Activated CD4-positive, alpha-beta memory T cell treated with anti-CD3 and anti-CD28 coated beads, Interleukin-2, amount 10 ng/mL, durations not matched to agents 7 days and 5 days (primary cell): ENCODE measurements at places on chromosomes 7 and 10. TPM values are rescaled to one million over a fixed set of nuclear protein-coding genes. Genes with fewer than 3 reads are reported as not detected.
A peak's percentile ranks its signal among the peaks of the same experiment; 100 is the strongest.

Gene TAS2R3
- total RNA-seq = 0.73 TPM

Gene GDF2
- not detected for total RNA-seq

Gene GRID1
- total RNA-seq = not detected

- no peak overlapping the region for H3K4me3 ChIP-seq
- H3K4me1 ChIP-seq = peaks cover 14% of the 10 kb centered on the region
- DNase-seq = no peak
- H3K27me3 ChIP-seq = no peaks in the 10 kb centered on the region
- H3K27ac ChIP-seq = no peak overlapping the region
- no peaks in the 10 kb centered on the region for H3K36me3 ChIP-seq
Observed at GRCh38 chr10:103710490-103710889, 144.9 kb downstream of the SH3PXD2A start.

DNA sequence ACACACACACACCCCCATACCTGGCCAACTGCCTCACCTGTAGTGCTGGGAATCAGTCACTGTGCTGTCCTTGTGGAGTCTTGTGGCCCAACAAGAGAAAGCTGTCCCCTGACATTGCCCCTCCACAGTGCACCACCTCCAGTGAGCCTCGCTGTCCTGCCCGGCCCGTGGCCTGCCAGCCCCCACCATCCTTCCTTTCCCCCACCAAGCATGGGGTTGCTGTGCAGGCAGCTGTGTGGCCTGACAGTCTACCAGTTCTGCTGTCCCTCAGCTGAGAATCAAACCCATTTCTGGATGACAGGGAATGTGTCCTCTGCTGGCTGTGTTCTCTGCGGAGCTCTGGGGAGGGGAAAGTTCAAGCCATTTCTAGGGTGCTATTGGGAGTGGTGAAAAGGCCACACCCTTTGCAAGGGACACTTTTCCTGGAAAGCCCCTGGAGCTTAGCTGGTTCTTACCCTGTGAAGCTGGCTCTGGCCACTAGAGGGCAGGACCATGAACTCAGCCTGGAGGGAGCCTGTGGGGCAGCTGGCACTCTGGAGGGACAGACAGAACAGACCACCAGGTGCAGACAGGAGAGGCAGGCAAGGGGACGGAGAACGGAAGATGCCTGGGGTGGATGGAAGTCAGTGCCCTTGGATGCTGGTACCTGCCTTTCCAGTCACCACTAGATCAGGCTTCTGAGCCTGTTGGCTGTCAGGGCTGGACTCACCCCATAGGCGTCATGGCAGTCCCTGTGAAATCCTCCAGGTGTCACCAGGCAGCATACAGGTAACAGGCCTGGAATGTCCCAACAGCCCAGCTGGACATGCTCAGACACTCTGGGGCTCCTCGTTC, 10.5 kb upstream of the MTPAP start:
- no peak overlapping the region for H3K27ac ChIP-seq
- H3K36me3 ChIP-seq = no peaks in the 10 kb centered on the region
- no peak overlapping the region for H3K4me3 ChIP-seq
- peaks cover 18% of the 10 kb centered on the region for H3K27me3 ChIP-seq
- peaks cover 11% of the 10 kb centered on the region for H3K4me1 ChIP-seq
- DNase-seq = peak; percentile 70

DNA sequence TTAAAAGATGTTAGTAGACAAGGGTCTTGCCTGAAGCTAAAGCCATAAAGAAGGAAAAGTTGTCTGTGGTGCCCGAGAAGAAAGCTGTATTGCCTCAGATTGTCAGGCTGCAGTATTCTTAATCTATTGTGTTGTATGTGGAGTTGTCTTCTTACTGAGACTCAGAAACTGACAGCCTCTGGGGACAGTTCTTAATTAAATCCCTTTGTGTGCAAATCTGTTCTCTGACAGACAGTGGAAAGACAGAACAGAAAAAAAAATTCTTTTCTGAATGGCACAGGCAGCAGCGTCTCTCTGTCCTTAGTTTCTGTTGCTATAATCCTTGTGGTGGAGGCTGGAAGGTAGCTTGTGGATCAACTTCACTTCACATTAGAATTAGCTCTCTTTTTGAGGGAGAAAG, 16.8 kb downstream of the VWC2 start:
- H3K36me3 ChIP-seq = no peaks in the 10 kb centered on the region
- H3K4me3 ChIP-seq = no peak overlapping the region
- DNase-seq = no peak

DNA sequence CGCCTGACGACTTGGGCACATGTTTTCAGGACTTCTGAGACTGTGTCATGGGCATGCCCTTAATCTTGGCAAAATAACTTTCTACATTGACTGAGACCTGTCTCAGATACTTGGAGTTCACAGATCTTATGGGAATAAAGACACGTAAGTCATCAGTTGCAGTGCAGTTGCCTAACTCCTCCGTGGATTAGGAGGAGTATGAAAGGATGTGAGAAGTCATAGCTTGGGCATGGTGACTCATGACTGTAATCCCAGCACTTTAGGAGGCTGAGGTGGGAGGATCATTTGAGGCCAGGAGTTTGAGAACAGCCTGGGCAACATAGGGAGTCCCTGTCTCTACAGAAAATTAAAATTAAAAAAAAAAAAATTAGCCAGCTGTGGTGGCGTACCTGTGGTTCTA, 49.6 kb downstream of the EXOC6 start:
- no peak for DNase-seq
- H3K4me3 ChIP-seq = no peak overlapping the region
- no peaks in the 10 kb centered on the region for H3K27me3 ChIP-seq
- peaks cover 15% of the 10 kb centered on the region for H3K4me1 ChIP-seq
- H3K36me3 ChIP-seq = no peaks in the 10 kb centered on the region
